Ureter (tissue), 1 donor: ENCODE measurements at places on chromosomes 4 and X. TPM values are rescaled to one million over a fixed set of nuclear protein-coding genes. Genes with fewer than 3 reads are reported as not detected.

The PRKG2 gene
- total RNA-seq, result 4.7 TPM

The PLXNB3 gene
- total RNA-seq, result 42.8 TPM

The NPFFR2 gene
- 0.60 TPM for total RNA-seq

The UGT8 gene
- 2.2 TPM for total RNA-seq

The MTNR1A gene
- not detected for total RNA-seq

The SPARCL1 gene
- 400 TPM for total RNA-seq

The FRMPD4 gene
- 0.83 TPM for total RNA-seq

The DKC1 gene
- total RNA-seq, result 73.8 TPM

DNA sequence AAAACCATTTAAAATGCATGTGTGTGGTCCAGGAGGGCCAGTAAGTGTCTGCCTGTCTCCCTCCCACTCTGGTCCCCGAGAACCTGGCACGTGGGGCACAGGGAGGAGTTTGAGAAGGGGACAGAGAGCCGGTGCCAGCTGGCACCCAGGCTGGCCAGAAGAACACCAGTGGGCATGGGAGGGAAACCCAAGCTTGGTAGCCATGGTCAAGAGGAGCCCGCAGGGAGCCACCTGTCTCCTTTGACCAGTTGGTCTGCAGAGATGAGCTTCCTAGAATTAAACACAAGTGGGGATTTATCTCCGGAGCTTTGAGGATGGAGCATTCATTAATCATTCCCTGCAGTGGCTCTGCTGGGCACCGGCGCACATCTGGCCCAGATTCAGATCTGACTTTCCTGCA lies 41.6 kb downstream of the HMX1 start:
- DNase-seq, result peak; percentile 24

DNA sequence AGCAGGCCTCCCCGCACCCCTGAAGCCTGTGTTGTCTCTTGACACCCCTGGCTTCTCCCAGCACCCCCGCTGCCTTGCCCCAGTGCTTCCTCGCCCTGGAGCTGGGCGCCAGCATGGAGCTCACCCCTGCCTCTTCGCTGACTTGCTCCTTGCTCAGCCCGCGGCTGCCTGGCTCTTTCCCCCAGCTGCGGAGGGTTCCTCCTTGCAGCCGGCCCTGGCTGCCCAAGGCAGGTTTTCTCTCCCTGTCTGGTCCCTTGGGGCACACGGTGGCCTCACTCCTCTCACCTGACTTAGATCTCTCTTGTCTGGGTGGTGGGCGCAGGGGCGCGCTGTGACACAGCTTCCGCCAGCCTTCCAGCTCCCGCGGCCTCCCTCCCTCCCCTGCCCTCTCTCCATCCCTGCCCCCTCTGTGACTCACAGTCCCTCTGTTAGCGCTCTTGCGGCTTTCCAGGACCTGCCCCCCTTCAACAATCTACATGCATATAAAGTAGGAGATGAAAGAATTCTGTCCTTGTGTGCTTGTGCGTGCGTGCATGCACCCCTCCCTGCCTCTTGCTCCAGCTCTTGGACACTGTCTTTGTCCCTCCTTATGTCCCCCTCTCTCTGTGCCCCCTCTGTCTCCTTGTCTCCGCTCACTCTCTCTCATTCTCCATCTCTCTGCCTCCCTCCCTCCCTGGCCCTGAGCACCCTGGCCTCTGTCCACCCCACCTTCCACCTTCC lies 2.2 kb downstream of the PLXNB3 start:
- no peak for DNase-seq

- no peak for DNase-seq
These were observed 162.1 kb downstream of the SMIM20 start for GRCh38 chr4:26076000-26076587.

DNA sequence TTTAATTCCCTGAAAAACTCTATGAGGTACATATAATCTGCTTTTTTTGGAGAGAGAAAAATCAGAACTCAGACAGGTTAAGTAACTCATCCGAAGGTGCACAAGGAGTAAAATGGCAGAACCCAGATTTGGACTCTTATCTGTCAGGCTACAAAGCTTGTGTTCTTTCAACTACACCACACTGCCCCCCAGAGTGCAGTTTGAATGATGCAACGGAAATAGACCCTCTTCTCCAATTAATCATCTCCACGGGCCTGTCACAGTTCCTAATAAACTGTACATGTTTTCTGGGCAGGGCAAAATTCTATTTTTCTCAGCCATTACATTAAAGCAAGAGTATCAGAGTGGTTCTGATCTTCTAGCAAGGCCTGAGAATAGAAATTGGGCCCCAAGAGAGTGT lies 35.3 kb upstream of the DCX start:
- DNase-seq, result no peak

DNA sequence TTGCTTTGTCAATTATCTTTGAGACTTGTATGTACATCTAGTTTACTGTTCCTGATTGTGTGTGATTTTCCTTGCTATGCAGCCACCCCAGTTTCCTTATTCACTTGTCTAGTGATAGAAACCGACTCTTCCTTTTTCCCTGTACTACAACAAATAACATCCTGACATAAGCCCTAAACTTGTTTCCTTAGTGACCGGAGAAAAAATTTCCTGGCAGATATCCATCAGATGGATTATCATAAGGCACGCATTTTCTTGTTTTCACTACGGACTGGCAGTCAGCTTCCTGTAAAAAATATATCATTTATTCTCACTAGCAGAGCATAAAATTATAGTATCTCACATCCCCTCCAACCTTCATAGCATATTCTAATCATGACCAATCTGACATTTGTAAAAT lies 410.7 kb downstream of the CENPC start:
- DNase-seq, result no peak

DNA sequence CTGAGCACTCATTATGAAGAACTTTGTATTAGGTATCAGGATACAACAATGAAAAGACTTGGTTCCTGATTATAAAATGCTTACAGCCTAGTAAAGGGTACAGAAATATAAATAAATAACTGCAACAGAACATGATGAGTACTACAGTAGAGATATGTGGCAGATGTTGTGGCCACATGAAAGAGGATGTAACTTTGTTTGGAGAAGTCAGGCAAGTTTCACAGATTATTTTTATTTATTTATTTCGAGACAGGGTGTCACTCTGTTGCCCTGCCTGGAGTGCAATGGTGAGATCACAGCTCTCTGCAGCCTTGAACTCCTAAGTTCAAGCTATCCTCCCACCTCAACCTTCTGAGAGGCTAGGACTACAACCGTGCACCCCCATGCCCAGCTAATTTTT lies 15.8 kb upstream of the UBE2K start:
- DNase-seq, result no peak

DNA sequence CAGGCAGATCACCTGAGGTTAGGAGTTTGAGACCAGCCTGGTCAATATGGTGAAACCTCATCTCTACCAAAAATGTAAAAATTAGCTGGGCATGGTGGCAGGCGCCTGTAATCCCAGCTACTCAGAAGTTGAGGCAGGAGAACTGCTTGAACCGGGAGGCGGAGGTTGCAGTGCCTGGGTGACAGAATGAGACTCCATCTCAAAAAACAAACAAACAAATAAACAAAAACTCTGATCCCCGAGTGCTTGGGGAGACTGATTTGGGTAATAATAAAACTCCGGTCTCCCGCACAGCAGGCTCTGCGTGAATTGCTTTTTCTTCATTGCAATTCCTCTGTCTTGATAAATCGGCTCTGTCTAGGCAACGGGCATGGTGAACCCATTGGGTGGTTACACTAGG lies 73.4 kb downstream of the HPRT1 start:
- no peak for DNase-seq

- DNase-seq, result no peak
These were observed 50.0 kb downstream of the IGSF1 start for GRCh38 chrX:131239057-131239456.

DNA sequence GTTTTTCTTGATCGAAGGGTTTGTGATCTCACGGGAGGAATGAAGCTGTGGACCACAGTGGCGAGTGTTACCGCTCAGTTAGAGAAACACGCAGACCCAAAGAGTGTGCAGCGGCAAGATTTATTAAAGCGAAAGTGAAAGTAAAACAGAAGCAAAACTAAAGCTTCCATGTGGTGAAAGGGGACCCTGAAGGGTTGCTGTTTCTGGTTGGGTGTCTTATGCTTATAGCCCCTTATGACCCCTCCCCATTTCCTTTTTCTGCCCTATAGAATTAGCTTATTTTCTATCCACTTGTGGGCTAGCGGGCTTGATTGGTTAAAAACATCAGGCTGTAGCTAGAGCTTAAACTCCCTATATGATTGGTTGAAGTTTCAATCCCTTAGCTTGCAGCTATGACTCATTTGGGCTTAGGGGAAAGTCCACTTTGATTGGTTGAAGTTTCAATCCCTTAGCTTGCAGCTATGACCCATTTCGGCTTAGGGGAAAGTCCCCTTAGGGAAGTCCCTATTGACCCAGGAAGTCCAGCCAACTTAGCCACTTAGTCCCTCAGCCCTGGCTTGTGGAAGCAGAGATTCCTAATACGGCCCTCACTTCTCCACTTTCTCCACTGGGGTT lies 171.2 kb upstream of the NWD2 start:
- no peak for DNase-seq

- no peak for DNase-seq
These were observed 99.2 kb downstream of the TSPAN7 start for GRCh38 chrX:38660395-38661102.

DNA sequence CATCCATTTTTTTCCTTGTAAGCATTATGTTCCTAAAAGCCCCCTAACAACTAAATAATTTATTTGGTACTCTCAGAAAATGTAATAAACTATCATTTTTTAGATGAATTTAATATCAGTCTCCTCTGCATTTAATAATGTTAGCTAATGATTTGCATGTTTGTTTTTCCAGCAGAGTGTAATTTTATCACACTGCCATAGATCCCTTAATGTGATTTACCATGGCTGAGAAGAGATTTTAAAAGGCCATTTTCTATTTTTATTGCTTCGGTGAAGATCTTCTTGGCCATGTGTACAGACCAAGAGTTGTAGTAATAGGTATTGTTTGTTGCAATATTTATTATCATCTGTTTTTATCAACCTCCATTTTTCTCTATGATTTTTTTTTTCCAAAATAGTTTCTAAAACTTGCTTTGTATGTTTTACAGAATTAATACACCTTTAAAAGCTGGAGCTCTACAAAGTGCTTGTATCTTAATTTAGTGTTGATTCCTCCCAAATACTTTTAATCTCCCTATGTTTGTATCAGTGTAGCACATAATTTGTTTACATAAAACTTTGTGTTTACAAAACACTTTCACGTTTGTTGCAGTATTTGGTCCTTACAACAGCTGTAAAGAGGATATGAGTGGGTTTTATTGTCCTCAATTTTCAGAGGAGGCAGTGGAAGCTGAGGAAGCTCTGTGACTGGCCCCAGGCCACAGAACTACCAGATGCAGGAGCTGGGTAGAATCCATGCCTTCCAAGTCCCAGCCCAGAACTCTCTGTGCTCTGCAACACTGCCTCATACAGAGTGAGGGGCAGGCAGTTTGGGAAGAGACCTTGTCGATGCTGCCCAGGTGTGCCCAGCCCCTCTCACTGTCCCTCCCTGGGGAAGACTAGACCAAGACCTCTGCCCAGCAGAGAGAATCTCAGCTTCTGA lies 58.1 kb downstream of the FAM114A1 start:
- no peak for DNase-seq

- peak; percentile 36 for DNase-seq
These were observed 75.0 kb downstream of the NBDY start for GRCh38 chrX:56803850-56804681.

GRCh38 chrX:152070144-152070543 lies 68.2 kb downstream of the MAGEA10 start:
- DNase-seq, result no peak

- no peak for DNase-seq
These were observed 182.4 kb upstream of the MBNL3 start for GRCh38 chrX:132671229-132671641.

DNA sequence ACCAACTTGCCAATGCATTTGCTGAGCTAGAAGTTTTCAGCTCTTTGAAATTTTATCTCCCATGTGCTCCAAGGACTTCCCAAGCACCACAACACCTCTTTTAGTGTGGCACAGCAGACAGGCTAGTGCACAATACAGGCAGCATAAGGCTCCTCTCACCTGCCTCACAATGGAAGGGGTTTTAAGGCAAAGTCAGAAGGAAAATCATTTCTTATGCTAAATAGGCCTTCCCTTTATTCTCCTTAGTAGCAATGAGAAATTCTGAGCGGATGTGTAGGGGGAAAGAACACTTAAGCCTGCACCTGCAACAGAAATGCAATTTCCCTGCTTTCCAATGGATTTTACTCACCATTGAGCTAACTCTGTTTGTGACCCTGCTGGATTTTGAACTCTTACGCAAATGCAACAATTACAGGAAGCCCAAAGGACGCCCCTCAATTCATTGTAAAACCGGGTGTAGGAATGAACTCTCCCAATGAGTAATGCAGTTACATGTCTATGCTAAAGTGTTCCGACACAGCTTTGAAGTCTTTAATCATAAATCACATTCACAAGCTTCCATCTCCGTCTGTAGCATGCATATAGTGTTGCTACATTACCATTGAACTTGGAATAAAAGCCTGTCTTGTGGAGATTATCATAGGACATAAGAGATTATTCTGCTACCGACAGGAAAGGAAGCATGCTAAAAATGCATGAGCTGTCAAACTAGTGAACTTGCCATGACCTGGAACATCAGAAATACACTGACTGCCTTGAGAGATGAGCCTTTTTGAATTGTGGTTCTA lies 1084.9 kb downstream of the RPA4 start:
- no peak for DNase-seq

GRCh38 chr4:24121395-24122175 lies 231.7 kb upstream of the PPARGC1A start:
- no peak for DNase-seq

DNA sequence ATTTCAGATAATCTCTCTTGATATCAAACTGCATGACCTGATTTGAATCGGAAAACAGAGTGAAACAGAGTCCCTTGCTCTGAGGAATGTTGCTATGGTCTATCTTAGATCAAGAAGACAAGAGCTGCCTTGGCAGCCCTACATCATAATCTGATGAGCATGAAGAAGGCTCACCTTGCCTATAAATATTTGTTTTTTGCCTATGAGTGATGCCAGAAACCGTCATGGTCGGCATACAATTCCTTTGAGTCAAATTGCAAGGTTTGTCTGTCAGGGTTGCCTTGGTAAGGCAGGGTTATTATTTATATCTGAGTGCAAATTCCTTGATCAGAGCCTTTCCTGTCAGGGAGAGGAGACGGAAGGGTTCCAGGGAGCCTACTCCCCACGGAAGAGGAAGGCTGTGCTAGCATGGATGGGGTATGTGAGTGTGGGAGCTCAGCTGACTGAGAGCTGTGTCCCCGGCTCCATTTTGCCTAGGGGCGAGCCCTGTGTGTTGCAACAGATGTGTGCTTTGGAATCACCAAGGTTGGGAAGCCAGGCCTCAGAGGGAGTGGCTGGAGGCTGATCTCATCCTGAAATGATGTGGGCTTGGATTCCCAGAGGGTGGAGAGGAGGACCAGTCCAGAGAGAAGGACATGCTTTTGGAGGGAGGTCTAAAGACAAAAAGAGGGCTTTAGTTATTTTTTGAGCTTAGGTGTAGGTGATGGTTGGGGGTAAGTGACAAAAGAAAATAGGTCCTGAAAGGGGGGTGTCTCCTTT lies 43.6 kb downstream of the RTL9 start:
- no peak for DNase-seq

- no peak for DNase-seq
These were observed 47.0 kb downstream of the BEND2 start for GRCh38 chrX:18173494-18174180.

- no peak for DNase-seq
These were observed 34.9 kb upstream of the SH3RF1 start for GRCh38 chr4:169305651-169306050.
